ENCODE measurements at places on chromosomes 13 and 19.

DNA sequence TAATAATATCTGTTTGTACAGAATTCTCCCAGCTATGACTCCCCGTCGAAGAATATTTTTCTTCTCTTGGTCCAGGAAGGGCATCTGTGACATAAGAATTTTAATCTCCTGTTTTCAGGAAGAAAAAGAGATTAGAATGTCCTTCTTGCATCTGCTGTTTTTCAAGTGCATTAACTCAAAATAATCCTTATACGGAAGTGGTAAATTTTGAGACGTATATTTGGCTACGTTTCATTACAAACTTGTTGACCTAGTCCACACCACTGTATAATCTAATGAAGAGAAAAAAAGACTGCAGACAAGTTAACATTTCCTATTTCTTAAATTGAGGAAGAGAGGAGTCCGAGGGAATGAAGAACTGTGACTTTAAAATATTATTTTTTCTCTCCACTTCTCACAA lies 959.9 kb downstream of the DIAPH3 start:
- DNase-seq, result no peak

DNA sequence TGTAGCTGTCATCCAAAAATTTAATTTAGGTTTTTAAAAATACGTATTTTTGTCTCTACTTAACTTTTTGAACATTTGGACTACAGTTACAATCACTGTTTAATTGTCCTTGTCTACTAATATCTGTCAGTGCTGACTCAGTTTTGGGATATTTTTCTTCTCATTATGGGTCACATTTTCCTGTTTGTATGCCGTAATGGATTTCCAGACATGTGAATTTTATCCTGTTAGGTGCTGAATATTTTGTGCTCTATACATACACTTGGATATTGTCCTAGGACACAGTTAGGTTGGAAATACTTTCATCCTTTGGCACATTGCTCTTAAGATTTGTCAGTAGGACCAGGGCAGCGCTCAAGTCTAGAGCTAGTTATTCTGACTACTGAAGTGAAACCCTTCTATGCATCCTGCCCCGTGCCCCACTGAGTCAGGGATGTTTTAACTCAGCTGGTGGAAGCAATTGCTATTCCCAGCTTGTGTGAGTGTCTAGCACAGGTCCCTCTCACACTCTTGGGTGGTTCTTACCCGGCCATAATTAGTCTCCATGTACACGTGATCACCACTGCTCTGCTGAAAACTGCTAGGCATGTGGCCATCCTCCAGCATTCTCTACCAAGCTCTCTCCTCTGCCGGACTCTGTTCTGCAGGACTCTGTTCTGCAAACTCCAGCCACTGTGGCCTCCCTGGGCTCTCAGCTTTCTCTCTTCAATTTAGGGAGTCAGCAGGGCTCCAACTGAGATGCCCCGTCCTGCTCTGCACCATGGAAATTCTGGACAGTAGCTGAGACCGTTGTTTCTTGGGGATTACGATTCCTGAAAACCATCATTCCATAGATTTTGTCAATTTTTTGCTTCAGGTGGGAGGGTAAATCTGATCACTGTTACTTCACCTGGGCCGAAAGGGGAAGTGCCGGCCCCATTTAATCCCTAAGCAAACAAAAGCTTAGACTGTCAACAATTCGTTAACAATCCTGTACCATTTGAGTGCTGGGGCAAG lies 11.1 kb downstream of the PROZ start:
- no peak for DNase-seq

GRCh38 chr13:75458696-75459422 lies 23.1 kb downstream of the TBC1D4 start:
- DNase-seq, result peak; percentile 71

- no peak for DNase-seq
Measured at GRCh38 chr13:94239135-94239534, 240.3 kb downstream of the DCT start.

GRCh38 chr13:47798194-47798593 lies 202.9 kb downstream of the SUCLA2 start:
- DNase-seq, result no peak

DNA sequence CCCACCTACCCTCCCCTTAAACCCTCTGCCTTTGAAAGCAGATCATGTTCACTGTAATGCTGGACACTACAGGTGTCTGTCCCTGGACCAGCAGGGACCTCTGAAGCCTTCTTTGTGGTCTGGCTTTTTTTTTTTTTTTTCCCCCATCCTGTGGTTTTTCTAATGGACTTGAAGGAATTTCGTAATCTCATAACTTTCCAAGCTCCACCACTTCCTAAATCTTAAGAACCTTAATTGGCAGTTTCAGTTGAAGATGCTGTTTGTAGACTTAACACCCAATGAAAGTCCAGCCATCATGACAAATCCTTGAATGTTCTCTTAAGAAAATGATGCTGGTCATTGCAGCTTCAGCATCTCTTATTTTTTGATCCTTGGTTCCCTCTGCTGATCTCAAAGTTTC lies 45.0 kb upstream of the LRCH1 start:
- DNase-seq, result no peak

DNA sequence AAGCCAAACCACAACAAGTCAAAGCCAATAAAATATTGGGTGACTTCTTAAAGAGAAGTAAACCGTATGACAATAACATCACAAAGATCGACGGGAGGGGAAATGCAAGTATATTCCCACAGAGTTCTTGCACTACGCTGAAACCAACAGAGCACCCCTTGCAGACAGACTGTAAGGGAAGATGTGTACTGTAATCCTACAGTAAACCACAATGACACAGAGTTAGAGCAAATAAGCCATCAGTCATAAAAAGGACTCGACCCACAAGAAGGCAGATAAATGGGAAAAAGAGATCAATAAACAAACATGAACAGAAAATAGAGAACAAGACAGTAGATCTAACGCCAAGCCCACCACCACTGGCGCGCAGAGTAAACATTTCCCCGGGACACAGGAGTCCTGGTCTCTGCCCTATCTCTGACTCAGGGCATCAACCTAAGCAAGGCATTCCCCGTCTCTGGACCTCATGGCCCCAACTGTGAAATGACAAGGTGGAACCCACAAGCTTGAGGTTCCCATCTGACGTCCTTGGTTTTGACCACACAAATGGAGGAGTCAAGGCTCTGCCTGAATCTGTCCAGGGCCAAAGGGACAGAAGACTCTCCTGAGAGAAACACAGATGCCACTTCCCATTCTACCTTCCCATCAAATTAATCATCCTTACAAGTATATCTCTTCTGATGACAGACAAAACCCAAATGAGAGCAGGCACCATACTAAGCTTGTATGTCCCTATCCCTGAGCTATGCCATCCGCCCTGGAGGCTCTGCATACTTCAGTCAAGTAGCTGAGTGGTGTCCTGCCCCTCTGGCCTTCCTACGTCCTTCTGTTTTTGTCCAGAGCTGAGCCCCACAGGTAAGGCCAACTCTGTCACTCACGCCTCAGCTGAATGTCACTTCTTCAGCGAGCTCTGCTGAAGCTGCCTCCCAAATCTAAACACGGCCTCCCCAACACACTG lies 15.0 kb downstream of the SAFB2 start:
- DNase-seq, result no peak

DNA sequence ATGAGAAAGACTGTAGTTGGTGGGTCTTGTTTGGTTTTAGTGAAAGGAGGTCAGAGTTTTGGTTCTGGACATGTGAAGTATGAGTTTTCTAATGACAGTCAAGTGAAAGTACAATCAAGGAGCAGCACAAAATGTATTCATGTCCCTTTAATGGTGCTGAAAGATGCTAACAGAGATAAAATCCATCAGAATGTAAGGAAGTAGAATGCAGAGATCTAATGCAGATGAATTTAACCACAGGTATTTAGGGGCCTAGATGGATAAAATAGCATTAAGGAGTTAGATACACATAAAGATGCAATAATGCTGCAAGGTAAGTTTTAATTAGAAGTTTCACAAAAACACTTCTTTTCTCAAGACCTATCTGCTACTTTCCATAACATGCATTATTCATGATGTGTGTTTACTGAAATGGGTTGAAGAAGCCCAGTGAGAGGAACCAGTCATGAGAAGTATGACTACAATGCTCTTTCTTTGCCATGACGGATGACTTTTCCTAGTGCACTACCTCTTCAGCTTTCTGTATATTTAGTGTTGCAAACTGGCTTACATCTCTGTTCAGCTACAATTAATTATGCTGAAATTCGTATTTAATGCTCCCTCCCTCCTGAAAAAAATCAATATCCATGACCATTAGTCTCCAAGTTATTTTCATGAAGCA lies 222.9 kb upstream of the HTR2A start:
- DNase-seq, result no peak

DNA sequence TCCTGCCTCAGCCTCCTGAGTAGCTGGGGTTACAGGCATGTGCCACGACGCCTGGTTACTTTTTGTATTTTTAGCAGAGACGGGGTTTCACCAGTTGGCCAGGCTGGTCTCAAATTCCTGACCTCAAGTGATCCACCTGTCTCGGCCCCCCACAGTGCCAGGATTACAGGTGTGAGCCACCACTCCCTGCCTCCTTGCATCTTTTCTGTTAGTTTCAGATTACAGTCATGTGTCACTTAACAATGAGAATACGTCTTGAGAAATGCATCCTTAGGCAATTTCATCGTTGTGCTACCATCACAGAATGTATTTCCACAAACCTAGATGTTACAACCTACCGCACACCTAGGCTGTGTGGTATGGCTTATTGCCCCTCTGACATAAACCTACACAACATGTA lies 180.4 kb downstream of the TM9SF2 start:
- no peak for DNase-seq

DNA sequence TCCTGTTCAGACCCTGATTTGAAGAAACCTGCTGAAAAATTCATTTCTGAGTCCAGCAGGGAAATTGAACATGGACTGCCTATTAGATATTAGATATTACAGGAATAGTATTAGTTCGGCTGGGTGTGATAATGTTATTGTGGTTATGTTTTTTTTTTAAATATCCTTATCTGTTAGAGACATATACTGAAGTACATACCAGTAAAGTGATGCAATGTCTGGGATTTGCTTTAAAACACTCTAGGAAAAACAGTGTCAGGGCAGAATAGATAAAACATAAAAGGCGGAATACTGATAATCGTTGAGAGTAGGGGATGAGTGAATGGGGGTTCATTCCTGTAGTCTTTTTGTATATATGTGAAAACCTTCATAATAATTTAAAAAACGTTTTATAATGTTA lies 28.7 kb upstream of the AMER2 start:
- no peak for DNase-seq
